ENCODE measurements at places on chromosomes 1 and 21.

- DNase-seq: no peak
These were observed 1.7 kb downstream of the BEST4 start for GRCh38 chr1:44786138-44786840.

- DNase-seq: no peak
These were observed 53.2 kb downstream of the RIPK4 start for GRCh38 chr21:41713495-41714281.

- no peak for DNase-seq
These were observed 1.6 kb downstream of the CRABP2 start for GRCh38 chr1:156703741-156704140.

DNA sequence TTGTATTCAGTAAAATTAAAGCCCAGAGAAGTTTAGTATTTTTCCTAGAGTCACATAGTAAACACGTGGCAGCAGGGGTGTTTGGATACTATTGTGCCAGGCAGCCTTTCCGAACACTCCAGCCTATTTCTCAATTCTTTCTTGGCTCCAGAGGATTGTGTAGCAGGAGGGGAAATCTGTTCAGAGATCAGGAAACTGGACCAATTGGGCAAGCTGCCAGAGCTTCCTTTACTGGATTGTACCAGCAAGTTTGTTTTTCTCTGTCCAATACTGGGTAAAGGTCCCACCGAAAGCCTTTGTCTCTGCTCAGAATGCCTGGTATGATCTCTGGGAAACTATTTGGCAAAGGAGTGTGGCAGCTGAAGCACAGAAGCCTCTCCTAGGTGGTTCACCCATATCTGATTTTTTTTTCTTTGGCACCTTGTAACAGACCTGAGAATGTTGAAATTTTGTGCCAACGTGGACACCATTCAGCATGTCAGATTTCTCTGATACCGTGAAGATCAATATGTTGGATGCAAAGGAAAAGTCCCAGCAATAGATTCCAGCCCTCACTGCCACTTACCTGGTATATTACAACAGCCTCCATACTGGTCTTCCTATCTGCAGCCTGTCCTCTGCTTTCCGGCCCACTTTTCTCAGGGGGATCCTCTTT, 126.2 kb downstream of the FGGY start:
- no peak for DNase-seq

- no peak for DNase-seq
These were observed 109.2 kb downstream of the TTLL7 start for GRCh38 chr1:83889707-83890106.

DNA sequence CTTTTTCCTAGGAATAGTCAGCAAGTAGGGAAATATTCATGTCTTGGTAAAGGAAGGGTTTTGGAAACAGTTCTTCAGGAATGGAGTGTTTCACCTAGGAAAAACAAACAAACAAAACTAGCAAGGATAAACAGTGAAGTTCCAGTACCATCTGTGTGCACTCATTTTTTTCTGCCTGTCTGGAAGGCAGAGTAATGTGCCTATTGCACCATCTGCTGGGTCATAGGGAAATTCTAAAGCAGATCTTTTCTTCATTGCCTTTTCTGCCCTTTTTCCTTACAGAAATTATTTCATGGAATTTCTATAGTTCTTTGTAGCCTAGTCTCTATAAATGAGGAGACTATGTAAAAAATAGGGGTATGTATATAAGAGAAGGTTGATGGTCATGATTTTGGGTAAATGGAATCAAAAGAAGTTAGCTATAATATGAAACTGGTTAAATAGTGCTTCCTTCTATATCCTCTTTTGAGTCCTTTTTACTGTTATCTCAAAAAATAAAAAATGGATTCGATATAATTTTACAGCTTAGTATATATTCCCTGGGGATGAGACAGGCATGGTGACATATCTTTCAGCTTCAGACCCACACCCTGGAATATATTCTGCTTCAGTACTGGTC, 3.4 kb upstream of the HRNR start:
- DNase-seq: no peak

DNA sequence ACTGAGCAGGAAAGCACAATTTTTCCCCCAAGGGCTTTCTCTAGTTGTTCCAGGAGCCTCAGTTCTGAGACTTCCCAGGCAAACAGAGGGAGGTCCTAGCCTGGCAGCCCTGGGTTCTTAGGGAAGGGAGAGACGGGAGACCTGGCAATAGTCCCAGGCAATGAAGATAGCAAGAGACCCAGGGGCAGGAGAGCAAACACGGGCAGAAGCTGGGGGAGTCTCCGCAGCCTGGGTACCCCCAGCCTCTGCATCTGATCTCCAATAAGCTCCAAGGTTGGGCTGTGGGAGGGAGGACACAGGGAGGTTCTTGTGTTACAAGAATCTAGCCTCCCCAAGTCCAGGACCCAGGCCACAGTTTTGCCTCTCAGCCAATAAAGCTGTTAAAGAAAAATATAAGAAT, 2.4 kb downstream of the BLACAT1 start:
- no peak for DNase-seq

- DNase-seq: no peak
These were observed 27.4 kb downstream of the LAMB3 start for GRCh38 chr1:209624558-209625549.

DNA sequence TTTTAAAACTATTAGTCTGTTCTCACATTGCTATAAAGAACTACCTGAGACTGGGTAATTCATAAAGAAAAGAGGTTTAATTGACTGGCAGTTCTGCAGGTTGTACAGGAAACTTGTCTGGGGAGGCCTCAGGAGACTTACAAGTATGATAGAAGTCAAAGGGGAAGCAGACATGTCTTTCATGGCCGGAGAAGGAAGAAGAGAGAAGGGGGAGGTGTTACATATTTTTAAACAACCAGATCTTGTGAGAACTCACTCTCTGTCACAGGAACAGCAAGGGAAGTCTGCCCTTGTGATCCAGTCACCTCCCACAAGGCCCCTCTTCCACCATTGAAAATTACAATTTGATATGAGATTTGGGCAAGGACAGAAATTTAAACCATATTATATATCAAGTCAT, 55.9 kb downstream of the CLIC4 start:
- no peak for DNase-seq

GRCh38 chr1:44890007-44890406, 47.0 kb upstream of the PTCH2 start:
- DNase-seq: no peak

GRCh38 chr1:181416268-181416860, 67.0 kb upstream of the CACNA1E start:
- DNase-seq: no peak

DNA sequence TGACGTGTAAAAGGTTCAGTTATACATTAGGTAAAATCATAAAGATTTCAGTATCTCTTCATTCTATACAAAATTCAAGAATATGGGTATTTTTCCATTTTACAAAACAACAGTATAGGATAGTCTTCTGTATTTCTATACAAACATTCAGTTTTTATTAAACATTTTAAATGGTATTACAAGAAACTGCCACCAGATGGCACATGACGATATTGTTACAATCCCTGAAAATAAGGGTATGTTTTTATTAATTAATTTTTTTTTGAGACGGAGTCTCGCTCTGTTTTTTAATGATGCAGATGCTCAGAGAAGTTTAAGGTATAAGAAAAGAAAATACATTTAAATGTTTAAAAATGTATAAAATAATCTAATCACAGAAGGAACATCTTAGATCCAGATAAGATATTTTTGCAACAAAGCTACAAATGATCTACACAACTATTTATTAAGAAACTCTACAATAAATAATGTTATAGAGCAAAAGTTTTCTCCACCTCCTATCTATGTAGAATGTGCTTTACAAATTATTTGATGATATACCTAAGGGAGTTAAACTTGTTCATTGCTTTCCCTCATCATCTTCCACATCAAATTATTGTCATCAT, 23.5 kb upstream of the RSBN1 start:
- no peak for DNase-seq

DNA sequence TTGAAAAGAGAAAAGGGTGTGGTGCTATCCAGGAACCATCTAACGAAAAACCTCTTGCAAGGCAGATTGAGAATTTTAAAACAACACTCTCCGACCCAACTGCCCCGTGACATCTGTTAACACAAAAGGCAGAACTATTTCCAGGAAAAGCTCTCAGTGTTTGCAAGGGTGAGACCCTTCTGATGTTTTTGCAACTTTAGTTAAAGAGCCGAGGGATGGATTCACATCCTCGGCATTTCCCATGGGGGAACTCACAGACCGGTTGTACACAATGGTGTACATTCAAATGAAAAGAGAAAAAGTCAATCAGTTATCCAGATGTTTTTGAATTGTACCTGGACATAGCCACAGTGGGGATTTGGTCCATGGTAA, 120.0 kb downstream of the NGF start:
- DNase-seq: no peak

- no peak for DNase-seq
These were observed 76.6 kb upstream of the VAV3 start for GRCh38 chr1:108041360-108042142.

GRCh38 chr21:31873275-31873695, 465 bp downstream of the HUNK start:
- no peak for DNase-seq

DNA sequence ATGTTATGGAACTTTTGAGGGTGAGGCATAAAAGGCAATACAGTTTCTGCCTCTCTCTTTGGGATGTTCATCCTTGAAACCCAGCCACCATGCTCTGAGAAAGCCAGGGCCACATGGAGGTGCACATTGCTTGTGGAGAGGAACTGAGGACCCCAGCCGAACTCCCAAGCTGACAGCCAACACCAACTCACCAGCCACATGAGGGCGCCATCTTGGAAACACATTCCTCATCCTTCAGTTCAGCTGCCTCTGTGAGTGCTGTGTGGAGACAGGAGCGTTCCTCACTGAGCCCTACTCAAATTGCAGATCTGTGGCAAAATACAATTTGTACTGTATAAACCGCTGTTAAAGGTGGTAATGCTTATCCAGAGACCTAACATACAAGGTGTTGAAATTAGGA, 137.5 kb downstream of the GABPA start:
- DNase-seq: no peak

DNA sequence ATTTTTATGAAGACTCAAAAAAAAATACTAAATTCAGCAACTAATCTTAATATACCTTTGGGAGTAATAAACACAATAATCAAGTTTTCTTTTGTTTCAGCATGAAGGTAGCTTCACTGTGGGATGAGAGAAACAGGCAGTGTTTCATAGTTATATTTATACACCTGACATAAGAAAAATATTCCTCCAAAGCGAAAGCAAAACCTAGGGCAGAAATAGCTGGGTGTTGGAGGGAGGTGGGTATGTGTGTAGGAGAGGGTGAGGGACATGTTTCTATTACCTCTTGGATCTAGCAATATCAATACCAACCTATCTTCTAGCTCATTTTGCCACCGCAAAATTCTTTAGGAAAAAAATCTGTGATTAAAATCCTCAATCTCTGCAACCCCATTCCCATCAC, 24.9 kb upstream of the MAN1A2 start:
- no peak for DNase-seq

- DNase-seq: no peak
These were observed 95.5 kb downstream of the SDCCAG8 start for GRCh38 chr1:243351337-243351736.

DNA sequence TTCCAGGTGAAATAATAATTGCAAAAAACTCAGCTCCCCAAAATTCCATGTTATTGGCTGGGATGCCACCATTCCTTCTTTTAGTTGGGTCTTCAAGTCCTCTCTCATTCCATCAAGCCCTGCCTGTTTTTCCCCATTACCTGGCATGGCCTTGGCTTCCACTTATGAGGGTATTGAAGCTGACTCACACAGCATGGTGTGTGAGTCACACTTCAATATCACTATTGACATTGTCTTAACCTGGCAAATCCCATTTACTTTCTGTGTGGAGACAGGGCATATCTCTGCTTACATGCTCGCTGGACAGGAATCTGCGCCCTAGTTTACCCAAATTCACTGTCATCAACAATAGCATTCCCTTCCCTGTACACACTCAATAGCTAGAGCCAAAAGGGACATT, 1806.8 kb downstream of the BRINP3 start:
- DNase-seq: no peak

- DNase-seq: no peak
These were observed 15.3 kb upstream of the SSX2IP start for GRCh38 chr1:84705513-84705912.

DNA sequence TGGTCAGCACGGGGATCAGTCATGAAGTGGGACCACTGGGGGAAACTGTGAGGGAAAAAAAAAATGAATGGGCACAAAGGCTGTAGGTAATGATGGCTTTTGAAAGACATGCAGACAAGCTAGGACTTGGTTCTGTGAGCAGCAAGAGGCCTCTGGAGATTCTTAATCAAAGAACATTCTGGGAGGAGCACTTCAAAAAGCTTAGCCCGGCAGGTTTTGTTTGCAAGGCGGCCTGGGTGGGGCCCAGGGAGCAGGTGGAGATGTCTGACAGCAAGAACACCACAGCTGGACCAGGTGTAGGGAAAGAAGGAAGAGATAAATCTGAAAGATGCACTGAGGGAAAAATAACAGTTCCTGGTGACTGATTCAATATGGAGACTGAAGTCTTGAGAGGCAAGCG, 6.0 kb downstream of the TEX35 start:
- DNase-seq: no peak

Data from RWPE2 (cell line).